ENCODE measurements at places on chromosomes 7 and 10.

DNA sequence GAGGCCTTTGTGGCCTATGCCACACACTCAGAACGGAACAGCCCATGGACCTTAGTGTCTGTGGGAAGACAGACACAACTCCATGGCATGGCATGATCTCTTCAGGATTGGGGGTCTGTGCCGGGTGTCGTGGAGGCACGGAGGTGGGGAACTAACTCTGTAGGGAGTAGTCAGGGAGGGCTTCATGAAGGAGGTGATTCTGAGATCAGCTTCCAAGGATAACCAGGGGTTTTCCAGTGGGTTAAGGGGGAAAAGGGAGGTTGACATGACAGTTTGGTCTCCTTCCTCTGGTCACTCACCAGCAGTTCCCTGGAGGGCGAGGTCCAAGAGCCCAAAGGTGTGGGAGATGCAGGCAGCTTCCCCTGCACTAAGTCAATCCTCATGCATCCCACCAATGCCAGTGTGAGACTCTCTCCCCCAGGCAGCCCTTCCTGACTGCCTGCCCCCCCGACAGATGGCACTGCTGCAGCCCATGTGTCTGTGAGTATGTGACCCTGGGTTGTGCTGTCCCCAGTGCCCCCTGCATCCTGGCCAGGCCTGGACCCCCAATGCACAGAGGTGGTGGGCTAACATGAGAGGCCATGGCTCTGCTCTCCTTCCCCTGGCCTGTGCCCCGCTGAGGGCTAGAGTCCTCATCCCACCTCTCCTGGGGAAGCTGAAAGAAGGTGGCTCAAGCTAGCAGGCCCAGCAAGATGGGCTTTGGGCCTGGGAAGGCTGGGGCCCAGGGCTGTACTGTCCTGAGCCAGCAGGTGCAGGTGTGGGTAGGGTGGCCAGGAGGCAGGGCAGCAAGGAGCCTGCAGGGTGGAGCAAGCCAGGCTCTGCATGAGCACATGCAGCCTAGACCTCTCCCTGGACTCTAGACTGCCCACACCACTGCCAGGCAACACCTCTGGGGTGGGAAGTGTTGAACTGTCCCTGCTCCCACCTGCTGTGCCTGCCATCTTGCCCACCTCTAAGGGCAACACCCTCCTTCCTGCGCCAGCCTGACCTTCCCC is 39.7 kb downstream of the RASGEF1A start:
- DNase-seq: no peak

GRCh38 chr10:97099868-97100267 is 85.9 kb downstream of the SLIT1 start:
- DNase-seq: no peak

DNA sequence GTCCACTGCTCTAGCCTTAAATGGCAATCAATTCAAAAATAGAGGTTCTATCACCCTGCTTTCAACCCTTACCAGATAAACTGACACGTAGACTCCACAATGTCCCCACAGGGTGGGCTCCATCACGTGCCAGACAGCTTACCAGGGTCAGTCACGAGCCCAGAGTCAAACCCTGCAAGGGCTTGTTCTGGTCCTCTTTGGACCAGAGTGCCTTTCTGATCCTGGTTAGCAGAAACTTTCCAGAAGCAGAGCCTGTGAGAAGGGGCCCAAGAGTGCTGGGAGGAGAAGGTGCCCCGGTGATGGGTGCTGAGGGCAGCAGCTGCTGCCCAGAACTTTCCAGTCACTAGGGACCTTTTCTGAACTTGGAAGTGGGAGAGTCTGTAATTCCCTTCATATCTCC is 354 bp upstream of the GIMAP5 start:
- DNase-seq: no peak

DNA sequence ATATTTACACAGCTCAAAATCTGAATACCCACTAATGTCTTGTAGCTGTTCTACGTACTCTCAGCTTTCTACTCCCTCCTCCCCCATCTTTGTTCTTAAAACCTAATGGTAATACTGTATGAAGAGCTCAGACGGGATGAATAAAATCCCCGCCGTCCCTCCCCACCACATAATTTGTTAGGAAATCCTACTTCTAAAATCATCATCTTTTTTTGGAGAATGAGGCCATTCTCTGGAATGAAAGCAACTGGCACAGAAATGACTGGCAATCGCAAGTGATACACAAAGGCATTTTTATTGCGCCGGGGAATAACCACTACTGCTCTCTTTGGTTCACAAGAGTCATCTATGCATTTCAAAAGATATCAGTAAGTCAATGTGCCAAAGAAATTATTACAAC is 27.3 kb downstream of the SLC35B4 start:
- no peak for DNase-seq

DNA sequence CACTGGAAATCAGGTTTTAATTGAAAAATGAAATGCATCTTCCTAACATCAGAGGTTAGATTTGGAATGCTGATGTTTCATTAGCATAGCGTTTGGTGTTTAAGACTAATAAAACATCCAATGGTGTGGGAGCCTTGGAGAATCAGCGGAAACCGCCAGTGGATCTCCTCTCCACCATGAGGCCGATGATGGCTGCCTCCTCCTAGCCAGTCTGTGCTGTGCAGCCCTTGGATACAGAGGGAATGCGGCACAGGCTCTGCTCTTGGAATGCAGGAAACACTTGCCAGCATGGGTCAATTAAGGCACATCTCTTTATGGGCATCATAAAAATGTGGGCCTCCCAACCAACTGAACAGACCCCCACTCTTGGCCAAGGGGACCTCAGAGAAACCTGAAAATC is 259.9 kb downstream of the GLRX3 start:
- no peak for DNase-seq

DNA sequence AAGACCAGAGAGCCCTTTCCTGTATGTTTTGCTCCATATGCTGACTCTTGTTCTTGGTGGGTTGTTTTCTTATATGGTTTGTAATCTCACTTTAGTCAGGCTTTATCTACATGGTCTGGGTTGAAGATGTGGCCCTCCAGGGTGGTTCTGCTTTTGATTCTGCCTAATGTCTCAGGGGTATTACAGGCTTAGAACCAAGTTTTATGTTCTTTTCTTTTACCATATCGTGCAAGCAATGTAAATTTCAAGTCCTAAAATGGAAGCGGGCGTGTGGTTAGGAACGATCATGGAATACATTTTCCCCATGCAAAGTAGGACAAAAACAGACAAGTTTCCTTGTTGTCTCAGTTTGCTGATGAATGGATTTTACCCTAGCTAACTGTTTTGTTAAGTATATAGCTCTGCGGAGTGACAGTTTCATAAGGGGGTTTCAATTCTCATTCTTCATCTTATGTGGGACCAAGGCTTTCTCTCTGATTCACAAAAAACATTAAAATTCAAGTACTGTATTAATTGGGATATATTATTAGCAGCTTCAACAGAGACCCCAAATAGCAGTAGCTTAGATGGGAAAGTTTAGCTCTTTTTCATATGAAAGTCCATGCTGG is 58.7 kb downstream of the MTURN start:
- DNase-seq: no peak

DNA sequence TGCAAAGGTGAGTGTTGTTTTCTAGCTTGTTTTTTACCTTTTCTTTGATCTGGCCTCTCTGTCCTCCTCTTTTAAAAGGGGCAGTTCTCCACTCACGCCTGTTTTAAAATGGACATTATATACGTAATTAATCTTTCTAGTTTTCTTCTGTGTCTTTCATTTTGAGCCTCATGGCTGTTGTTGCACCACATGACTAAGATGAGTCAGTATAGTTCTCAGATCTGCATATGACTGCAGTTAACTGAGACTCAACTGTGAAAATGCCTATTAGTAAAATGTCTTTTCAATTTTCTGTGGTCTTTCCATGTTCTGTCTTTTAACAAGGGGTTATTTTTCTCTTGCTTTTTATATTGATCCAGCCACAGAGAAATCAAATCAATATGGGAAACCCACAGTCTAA is 296.1 kb downstream of the CDK14 start:
- no peak for DNase-seq

DNA sequence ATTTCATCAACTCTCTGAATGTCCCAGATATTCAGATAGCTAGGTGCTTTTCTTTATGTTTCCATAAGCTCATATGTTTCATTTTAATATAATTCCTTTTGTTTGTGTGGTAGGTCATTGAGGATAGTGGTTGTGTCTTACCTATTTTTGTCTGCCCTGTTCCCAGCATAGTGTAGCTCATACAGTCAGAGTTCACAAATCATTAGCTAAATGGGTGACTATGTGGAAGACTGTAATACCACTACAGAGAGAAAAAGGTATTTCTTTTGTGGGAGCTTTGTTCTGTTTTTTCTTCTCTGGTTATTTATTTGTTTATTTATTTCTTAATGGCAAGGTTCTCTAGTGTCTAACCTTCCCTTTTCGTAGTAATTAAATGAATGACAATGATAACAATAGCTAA is 39.8 kb downstream of the EXOC4 start:
- DNase-seq: no peak

DNA sequence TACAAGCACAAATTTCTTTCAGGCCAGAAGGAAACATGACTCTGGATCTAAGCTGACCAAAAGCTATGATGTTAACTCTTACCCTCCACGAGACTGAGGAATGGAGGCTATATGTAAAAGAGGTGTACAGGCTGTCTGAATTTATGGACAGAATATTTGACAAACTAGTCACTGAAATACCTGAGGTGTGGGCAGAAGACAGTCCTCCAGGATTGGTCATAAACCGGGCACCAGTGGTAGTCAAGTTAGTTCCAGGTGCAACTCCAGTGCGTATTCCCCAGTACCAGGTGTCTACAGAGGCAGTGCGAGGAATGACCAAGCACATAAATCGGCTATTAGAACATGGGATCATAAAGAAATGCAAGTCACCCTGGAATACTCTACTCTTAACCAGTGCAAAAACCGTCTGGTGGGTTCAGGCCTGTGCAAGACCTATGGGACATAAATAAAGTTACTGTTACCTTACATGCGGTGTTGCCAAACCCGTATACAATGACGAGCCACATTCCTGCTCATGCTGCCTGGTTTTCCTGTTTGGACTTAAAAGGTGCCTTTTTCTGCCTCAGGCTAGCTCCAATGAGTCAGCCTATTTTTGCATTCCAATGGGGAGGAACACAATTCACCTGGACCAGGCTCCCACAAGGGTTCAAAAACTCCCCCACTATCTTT is 6.7 kb upstream of the CYREN start:
- no peak for DNase-seq

DNA sequence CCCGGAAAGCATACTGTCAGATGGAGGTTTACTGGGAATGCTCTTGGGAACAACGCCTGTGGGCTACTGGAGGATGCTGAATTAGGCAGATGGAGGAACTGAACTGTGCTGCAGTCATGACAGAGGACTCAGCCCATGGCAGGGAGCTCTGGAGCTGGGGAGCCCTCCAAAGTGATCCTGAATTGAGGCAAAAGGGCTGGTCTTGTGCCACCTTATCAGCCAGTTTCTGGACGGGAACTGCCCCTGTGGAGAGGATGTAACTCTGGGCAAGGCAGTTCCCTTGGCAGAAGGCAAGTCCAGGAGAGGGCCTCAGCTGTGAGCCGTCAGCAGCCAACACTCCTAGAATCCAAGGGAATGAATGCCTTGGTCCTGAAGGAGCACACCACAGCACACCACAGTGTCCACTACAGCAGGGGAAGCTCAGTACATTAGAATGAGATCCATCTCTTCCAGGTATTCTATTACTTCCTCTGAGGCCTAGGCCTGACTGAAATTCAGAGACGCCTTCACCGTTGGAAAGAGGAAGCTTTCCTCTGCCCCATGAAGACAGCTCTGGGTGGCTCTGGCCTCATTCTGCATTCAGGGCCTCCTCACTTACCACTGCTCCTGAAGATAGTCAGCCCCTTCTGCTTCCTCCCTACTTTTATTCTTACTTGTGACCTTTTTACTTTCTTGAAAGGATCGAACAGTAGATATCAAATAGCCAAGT is 139.6 kb upstream of the GPR26 start:
- no peak for DNase-seq

DNA sequence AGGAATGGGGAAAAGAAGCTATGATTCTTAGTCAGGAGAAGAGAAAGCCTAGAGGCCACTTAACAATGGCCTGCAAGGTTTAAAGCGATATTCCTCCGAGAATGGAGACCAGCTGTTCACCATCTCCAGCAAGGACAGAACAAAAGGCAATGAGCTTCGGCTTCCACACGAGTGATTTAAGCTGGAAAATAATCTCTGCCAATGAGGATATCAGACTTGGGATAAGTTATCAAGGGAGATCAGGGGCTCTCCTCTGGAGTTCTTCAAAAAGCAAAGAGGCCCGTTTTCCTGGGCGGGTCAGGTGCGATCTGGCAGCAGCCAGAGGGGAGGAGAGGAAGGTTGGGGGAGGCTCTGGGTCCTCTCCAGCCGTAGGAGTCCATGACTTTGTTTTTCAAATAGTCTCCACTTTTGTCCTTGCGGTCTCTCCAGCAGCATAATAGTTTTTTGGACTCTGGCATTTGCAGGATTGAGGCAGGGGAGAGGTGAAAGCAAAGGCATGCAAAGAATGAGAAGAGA is 211.3 kb downstream of the SKIDA1 start:
- no peak for DNase-seq

DNA sequence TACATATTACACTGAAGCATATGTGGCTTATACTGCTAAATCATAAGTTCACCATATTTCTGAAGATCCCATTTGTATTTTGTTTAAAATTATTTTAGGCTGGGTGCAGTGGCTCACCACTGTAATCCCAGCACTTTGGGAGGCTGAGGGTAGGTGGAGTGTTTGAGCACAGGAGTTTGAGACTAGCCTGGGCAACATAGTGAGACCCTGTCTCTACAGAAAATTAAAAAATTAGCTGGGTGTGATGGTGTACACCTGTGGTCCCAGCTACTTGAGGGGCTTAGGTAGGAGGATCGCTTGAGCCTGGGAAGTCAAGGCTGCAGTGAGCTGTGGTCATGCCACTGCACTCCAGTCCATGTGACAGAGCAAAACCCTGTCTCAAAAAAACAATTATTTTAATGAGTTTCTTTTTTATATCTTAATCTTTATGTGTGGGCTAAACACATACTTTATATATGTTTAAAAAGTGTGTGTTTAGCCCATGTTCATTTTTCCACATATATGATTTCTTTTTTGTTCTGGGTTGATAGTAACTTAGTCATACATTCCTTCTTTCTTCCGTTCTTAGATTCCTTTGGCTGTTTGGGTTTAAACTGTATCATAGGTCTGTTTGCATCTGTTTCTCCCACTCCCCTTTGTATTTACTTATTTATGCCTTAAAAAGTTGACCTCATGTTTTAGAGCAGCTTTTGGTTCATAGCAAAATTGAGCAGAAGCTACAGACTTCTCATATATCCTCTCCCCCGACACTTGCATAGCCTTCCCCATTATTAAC is 33.5 kb downstream of the RSBN1L start:
- no peak for DNase-seq

- no peak for DNase-seq
Observed at GRCh38 chr10:10797513-10797912, 220.2 kb upstream of the CELF2 start.

Data from activated CD4-positive, alpha-beta T cell treated with anti-CD3 and anti-CD28 coated beads, Interleukin-2, Interleukin-6, amounts not matched to agents 100 ng/mL and 50 ng/mL, durations not matched to agents 16 hours and 8 hours (primary cell).